ENCODE measurements at places on chromosomes 2 and 18. TPM values are rescaled to one million over a fixed set of nuclear protein-coding genes. Genes with fewer than 3 reads are reported as not detected.

GRCh38 chr2:174776675-174777074 lies 12.4 kb upstream of the CHRNA1 start:
- no peak for DNase-seq

- DNase-seq, result no peak
Measured at GRCh38 chr18:37443325-37444055, 122.1 kb downstream of the CELF4 start.

GRCh38 chr18:9906481-9906880 lies 7.3 kb upstream of the VAPA start:
- DNase-seq, result no peak

Gene ITGB6
- total RNA-seq, result 14.3 TPM
